ENCODE measurements at places on chromosomes 1 and 21.

DNA sequence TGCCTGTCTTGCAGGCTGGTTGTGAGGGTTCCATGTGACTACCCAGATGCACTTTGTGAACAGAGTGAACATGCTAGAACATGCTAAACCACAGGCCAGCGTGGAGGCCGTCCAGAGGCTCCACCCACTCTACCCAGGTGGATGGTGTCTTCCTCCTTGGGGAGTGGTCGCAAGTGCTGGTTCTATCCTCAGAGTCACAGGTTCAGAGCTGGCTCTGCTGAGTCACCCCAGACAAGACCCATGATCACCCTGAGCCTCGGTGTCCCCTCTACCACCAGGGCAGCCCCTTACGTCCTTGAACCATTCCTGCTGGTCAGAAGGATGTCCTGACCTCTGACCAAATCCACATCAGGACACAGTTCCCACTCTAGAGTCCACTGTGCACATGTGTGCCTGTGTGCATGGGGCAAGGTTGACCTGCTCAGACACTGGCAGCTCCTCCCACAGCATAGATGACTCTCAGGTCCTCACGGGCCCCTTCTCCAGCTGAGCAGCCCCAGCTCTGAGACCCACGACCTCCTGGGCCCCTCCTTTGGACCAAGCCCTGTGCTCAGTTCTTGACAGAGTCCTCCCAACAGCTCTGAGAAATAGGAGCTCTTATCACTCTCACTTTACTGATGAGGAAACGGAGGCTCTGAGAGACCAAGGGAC, 391.8 kb downstream of the MATN1 start:
- no peak for DNase-seq

DNA sequence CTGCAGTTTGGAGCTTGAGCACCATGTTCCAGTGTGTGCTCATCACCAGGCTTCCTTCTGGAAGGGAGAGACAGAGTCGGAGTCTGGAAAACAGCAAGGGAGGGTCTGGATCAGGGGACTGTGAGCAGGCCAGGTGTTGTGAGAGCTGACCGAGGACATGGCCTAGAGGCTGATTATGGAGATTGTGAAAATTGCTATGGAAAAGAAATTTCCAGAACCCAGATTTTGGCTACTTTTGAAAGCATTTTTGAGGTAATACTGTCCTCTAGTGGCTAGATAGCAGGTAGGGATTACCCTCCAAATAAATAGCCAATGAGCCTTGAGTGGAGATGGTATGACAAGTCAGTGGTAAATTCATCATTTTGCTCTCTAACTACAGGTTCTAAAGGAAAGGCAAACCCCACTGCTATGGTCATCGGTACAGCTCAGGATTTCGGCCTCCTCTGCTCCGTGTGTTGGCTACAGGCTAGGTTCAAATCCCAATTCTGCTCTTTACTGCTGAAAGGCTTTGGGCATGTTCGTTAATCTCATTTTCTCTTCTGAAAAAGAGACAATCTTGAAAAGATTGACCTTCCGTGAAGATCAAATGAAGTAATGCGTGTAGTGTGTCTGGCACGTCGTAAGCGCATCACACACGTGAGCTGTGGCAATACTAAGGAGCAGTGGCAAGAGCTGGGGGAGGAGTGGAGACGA, 1.0 kb upstream of the HAO2 start:
- no peak for DNase-seq

GRCh38 chr1:218101409-218101808, 183.7 kb upstream of the RRP15 start:
- DNase-seq, result no peak

DNA sequence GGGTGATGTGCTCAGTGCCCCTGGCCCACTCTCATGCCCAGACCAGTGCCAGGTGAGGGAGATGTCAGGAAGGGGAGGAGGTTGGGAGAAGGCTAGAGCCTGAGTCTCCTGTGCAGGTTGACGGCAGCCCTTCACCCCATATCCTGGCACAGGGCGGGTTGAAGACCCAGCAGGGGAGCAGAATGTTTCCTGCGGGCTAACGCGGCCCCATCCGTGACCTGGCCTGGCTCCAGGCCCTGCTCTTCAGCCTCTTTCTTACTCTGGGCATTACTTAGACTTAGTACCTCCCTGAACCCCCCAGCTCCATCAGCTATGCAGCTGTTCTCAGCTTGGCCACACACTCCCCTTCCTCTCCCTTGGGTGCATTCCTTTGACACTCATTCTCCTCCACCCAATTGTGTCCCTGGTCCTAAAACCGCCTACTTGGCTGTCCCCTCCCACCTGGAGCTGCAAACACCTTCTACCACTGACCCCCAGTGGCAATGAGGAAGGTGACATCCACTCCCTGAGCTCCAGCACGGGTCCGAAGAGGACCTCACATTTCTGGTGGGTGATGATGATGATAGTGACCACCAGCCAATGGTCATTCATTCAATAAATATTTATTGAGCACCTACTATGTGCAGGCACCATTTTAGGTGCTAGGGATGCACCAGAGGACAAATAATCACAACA, 179.0 kb downstream of the PTPRU start:
- DNase-seq, result no peak

- no peak for DNase-seq
Measured at GRCh38 chr1:160953030-160953429, 1.6 kb downstream of the ITLN2 start.

- no peak for DNase-seq
Measured at GRCh38 chr21:44962403-44962966, 22.7 kb downstream of the SLX9 start.

DNA sequence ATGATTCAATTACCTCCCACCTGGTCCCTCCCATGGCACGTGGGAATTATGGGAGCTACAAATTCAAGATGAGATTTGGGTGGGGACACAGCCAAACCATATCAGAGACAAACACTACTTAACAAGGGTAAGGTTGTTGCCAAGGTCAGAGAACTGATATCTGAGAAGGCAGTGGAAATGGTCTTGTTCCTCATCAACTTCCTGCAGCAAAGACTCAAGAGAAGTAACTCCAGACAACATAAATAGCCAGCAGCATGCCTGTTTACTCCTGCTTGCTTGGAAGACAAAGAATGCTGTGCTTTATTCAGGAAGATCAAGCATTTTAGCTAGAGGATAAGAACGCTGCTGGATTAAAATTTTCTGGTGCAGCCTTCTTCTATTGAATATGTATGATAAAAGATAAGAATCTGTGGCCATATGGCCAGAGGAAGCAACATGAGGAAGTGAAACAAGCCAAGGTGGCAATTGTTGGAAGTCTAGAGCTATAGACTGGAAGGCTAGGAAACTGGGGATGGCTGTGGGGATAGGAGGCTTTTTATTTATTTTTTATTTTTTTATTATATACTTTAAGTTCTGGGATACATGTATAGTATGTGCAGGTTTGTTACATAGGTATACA, 36.4 kb downstream of the DDAH1 start:
- DNase-seq, result peak; percentile 28

DNA sequence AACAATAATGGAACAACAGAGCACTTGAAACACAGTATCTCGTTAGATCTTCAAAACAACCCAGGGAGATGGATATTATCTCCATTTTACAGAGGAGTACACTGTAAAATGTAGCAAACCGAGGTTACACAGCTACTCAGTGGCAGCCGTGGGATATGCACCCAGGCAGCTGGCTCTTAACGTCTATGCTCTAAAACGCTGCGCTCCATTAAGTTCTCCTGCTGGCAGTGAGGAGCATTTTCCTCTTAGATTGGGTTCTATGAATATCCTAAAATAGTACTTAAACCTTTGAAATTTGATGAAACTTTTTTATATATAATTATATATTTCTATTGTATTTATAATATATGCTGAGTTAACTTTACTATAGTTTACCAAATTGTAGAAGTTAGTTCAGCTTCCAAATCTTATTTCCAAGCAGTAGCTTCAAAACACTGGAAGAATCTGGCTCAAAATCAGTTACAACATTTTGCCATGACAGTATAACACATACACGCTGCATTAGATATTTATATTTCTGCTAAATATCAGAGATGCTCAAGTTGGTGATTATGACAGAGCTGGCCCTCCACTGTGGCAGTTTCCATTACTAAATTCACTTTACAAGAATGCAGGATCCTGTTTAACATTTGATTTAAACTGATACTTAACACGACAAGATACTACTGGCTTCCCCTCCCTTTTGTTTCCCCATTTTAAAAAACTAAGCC, 49.5 kb downstream of the TGFBR3 start:
- DNase-seq, result no peak

- no peak for DNase-seq
Measured at GRCh38 chr1:57101209-57101608, 135.4 kb upstream of the C8B start.

DNA sequence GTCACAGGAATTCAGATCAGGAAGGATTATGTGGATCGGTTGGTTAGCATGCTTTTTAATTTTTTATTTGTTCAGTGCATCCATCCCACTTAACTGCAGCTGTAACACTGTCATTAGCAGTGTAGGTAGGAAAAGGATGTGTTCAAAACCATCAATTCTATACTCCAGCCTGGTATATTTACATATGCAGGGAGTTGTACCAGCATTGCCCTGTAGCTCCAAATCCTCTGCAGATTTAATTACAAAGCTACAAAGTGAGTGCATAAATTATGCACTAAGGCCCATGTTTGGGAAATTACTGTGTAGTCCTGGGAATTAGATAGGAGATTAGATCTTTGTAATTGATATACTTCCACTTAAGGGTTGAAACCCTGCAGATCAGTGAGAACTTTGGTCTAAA, 15.9 kb upstream of the OSBPL9 start:
- no peak for DNase-seq

DNA sequence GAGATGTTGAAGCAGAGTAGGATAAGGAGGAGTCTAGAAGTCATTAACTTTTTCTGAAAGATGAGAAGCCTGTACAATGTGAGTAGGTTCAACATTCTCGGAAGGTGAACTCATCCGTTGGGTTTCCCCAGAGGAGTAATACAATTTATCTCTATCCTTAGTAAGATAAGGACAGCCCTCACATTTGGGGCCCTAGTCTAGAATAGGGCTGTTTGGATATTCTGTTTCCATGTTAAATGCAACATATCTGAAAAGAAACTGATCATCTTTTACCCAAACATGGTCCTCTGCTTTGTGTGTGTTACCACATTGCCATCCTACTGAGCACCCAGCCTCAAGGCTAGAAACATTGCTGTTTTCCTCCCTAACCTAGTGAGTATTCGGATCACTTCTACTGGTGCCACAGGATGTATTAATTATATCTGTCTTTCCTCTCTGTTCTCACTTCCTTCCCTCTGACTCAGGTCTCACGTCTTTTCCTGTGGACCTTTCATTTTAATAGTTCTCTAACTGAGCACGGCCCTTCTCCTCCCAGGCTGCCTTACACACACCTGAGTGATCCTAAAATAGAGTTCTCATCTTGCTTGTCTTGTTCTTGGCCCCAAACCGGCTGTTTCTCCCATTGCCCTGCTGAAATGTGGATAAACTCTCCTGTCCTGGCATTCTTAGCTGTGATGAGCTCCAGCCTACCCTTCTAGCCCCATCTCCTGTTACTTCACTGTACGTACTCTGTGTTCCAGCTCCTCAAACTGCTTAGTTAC, 91.7 kb downstream of the CDC14A start:
- peak; percentile 15 for DNase-seq

GRCh38 chr1:228873709-228874108, 138.4 kb downstream of the RHOU start:
- DNase-seq, result no peak

DNA sequence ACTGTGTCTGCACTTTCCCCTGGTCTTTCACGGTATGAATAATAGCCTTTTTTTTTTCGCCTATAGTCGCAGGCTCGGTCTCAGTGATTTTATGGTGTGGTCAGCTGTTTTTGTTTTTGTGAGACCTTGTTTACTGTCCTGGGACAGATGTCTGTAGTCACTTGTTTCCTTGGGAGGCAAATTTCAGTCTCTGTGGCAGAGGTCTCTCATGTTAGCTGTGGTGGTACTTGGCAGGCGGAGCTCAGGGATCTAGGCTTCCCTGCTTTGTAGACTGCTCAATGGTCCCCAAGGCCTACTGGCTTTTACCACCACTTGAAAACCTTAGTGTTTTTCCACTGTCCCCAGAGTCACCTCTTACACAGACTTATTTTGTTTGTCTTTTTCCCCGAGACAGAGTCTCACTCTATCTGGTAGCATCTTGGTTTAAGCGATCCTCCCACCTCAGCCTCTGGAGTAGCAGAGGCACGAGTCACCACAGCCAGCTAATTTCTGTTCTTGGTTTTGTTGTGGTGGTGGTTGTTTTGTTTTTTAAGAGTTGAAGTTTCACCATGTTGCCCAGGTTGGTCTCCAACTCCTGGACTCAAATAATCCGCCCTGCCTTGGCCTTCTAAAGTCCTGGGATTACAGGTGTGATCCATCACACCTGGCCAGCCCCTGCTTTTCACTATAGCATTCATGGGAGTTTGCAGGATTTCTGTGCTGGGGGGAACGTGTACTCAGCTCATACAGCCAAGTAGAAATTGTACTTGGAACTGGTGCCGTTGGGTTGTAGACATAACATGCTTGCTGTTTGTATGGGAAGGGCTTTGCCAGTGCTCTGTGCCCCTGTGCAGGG, 10.3 kb downstream of the RNU1-2 start:
- no peak for DNase-seq

GRCh38 chr1:30378991-30379581, 344.3 kb downstream of the MATN1 start:
- peak; percentile 16 for DNase-seq

DNA sequence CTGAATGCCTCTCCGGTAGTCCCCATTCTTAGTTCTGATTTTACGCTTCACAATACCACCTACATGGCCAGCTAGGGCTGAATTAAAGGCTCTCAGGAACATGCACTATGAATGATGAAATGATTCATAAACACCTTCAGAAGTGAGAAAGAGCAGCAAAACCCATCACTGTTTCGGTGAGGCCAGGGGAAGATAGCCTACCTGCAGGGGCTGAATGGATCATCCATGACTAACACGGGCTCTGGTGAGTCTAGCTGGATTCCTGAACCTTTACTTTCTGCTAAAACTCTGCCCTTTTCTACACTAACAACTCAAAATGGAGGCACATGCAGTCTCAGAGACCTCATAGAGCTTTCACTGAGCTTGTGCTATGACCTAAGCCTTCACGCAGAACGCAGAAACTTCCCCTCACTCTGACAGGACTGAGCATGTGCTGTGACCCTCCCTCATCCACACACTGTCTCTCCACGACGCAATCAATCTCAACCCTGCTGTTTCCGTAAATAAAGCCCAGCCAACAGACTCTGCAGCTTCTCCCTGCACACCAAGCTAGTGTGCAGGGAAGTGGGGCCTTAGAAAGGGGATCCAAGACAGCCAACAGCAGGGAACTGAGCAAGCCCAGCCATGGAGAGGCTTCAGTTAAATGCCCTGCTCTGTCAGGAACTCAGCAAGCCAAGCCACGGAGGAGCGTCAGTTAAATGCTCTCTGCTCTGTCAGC, 207.8 kb downstream of the SLC45A1 start:
- DNase-seq, result peak; percentile 97

GRCh38 chr1:232754930-232755329, 50.3 kb upstream of the MAP10 start:
- DNase-seq, result no peak

- DNase-seq, result no peak
Measured at GRCh38 chr1:53454019-53454418, 5.2 kb upstream of the DMRTB1 start.

- no peak for DNase-seq
Measured at GRCh38 chr1:66695116-66695515, 57.1 kb upstream of the DYNLT5 start.

GRCh38 chr21:34771512-34772028, 102.8 kb downstream of the CLIC6 start:
- DNase-seq, result no peak

Measured in GF-D8 (cell line).